HT1080 (cell line): ENCODE measurements at places on chromosomes 1 and 21. TPM values are rescaled to one million over a fixed set of nuclear protein-coding genes. Genes with fewer than 3 reads are reported as not detected.

Gene ADGRL2
- 21.6 and 27.2 TPM in 2 replicates for total RNA-seq

DNA sequence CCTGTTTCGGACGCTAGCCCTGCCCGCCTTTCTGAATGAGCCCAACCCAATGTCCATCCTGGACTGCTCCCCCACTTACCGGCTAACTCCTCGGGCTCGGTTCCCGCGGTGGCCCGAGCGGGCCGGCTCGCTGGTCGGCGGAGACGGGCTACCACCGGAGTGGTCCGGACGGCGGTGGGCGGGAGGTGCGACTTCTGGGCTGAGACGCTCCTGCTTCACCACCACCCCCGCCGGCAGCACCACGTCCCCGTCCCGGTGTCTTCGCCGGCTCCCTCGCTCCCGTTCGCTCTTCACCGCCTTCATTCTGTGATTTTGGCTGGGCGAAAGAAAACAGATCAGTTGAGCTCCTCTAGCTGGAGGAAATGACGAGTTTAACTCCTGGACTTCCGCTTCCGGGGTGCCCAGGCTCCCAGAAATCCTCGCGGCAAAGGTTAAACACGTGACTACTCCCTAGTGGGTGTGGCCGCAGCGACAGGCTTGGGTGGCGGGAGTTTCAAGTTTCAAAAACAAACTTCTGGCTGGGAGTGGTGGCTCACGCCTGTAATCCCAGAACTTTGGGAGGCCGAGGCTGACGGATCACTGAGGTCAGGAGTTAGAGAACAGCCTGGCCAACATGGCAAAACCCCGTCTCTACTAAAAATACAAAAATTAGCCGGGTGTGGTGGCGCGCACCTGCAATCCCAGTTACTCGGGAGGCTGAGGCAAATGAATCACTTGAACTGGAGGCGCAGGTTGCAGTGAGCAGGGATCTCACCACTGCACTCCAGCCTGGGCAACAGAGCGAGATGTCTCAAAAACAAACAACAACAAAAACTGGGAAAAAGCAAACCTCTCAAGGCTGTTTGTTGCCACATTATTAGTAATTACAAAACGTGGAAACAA lies at the start of gene SNIP1:
Gene SNIP1, minus strand, starts transcription at position 367 of the 882 bp plus-strand sequence. Its CDS starts 64 bp downstream, at position 303.
- peak; percentile 87 for DNase-seq

Gene ETV3
- total RNA-seq = 8.7 and 12.0 TPM in 2 replicates

- DNase-seq = no peak
These were observed 27.1 kb downstream of the KAZN start for GRCh38 chr1:14625572-14625971.
